ENCODE measurements at places on chromosomes 7 and 10.

DNA sequence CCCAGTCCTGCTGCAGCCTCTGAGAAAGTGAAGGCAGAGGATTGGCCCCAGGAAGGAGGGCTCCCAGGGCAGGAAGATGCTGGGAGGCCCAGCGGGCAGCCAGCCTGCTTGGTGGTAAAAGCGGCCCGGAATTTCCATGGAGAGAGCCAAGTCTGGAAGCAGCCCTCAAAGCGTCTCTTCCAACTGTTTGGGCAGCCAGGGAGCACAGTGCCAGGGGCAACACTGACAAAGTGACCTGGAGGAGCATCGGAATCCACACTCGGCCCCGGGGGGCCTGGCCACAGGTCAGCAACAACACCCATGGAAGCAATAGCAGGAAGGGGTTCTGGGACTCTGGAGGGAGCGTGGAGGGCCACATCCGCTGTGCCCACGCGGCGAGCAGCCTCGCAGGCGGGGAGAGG, 63.2 kb upstream of the FGFR2 start:
- DNase-seq, result no peak

DNA sequence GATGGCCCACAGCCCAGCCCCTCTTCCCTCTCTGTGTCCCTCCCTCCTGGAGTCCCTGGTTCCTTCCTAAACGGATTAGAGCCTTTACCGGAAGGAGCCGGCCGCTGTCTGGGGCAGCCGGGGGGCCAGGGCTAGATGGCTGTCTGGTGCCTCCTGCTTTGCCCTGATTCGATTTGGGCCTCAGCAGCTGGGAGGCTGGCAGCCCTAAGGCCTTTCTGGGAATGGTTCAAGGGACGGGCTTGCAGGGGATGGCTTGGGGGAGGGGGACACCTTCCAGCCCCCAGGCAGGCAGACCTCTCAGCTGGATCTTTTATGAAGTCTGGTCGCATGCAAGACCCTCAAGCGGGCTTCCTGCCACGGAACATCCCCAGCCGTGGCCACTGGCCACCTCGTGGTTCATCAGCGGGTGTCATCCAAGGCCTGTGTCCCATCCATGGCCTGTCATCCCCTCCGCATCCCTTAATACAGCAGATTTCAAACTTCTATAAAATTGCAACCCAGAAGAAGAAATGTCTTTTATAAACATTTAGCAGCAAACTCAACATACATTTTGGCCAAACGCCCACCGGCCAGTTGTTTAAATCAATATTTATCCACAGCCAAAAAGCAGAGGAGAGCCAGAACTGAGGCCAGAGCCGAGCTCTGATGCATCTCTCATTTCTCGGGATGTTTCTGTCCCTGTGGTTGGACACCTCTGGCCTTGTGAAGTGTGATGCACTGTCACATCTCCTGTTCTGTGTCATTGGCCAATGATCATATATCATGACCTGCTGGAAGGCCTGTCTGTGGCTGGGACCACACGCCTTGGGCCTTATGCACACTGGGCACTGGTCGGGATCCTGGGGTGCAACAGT, 52.0 kb downstream of the GTF2IRD1 start:
- DNase-seq, result no peak

GRCh38 chr7:142482891-142483658, 225.2 kb upstream of the PRSS58 start:
- DNase-seq, result no peak

- DNase-seq, result no peak
Observed at GRCh38 chr7:19181634-19182033, 36.4 kb upstream of the FERD3L start.

DNA sequence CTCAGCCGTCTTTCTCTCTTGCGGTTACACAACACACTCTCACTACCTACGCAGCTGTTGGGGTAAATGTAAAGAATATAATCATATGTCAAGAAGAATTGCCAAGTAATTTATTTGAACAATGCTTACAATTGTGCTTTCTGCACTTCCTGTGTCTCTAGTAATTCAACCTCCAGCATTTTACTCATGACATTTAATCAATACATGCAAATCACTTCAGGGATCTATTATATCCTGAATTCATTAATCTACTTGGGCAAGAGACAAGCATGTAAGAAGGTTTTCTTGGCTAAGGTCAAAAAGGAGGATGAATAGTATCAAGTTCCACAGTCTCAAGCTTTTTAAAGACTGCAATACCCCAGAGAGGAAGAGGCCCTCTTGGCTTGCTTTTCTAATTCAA, 562.9 kb upstream of the ADARB2 start:
- no peak for DNase-seq

- no peak for DNase-seq
Observed at GRCh38 chr10:73909540-73910115, 1.3 kb upstream of the PLAU start.

GRCh38 chr7:106812027-106812643, 52.9 kb upstream of the PIK3CG start:
- DNase-seq, result no peak

DNA sequence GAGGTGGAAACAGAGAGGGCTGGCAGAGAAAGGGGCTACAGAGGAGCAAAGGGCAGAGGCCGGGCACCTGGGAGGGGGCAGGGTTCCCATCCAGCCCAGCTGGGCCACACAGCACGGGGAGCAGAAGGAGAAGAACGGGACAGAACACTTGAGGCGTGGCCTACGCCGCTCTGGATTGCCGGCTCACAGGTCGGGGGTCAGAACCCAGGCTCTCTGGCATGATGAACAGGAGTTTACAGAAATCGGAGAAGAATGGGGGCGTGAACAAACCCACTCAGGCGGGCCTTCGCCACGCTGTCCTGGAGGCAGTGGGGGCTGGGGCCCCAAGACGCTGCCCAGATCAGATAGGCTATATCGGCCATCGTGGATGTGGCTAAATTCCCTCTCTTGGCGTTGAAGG, 362.2 kb upstream of the SHH start:
- DNase-seq, result no peak

DNA sequence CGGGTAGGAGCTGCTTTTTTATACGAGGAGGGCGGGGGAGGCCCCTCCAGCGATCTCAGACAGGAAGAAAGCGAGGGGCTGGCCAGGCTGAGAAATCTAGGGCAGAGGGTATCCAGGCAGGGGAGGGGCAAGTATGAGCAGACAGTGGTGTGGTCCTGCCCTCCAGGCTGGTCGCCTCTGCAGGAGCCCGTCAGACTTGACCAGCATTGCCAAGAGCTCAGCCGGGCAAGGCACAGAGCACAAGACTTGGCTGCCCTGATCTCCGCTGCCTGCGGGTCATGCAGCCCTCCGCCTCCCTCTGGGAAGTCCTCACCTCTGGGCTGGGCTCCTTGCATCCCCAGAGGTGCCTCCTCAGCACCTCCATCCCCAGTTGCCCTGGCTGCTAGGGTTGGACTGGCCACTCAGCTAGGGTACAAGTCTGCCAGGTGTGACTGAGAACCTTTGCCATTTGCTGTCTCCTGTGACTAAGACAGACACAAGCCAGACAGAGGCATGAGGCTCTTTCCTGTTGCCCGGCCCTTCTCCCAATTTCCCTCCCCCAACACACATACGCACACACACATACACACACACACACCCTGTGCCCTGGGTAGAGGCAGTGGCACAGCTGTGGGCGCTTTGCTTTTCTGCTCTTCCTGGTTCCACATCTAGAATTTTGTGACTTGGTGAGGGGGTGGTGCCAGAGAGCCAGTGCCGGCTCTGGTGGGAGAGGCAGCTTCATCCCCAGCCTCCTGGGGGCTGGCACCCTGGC, 59.1 kb upstream of the PPIF start:
- DNase-seq, result no peak

- no peak for DNase-seq
Observed at GRCh38 chr7:12423355-12423996, 19.8 kb upstream of the VWDE start.

DNA sequence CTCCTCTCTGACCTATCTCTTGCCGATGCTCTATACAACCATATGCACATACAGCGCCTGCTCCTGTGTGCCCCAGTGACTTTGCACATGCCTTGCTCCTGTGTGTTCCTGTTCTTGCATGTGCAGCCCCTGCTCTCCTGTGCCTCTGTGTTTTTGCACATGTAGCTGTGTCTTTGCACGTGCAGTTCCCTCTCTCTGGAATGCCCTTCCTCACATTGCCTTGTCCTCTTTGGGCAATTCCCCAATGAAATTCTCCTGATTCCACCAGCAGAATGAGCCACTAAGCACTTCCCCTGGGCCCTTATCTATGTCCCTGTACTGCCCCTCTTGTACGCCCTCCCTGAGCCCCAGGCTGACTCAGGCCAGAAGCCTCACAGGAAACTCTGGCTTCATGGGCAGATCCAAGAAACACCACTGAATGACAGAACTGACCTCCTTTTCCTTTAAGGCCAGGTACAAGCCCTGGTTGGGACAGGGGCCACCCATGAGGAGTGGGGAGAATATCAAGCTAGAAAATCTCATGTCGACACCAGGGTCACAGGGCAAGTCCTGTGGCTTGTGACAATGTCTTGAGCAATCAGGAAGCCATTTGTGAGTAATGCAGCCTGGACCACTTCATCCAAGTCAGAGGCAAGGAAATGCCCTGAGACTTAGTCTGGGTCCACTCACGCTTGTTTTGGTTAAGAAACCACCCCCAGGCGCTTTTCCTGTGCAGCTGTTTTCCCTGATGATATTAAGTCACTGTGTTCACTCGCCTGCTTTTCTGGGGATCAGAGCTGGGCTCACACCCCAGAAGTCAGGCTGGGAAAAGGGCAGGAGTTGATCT, 1.9 kb upstream of the ARHGAP22 start:
- peak; percentile 76 for DNase-seq

DNA sequence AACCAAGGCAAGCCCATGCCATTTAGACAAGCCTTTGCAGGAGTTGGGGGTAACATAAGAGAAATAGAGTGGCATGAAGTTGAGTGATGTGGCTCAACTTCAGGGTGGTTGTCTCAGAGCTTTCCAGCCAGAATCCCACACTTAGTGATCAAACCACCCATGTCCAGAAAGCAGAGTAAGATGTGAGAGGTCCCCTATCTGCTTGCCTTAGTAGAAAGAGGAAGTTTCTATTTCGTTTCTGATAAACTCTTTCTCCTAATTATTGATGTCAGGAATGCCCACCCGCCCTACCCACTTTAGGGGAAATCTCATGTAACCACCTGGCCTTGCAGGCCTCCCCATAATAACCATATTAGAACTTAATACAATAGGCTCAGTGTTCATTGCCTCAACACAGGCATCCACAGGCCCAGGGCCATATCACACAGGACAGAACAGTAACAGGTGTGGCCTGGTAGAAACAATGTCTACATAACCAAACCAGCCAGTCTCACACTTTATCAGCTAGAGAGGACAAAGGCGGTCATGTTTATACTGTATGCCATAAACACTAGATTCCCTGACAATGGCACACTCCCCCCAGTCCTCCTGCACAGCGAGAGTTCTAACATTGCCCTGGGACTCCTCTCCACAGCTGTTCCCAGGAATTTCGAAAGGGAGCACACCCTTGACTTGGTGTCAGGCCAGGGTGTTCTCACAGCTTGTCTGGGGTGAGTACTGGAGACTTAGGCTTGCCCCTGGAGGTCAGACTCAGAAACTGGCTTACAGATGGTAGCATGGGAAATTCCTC, 364.4 kb downstream of the CXCL12 start:
- DNase-seq, result peak; percentile 29

- no peak for DNase-seq
Observed at GRCh38 chr7:130397051-130397757, 16.9 kb downstream of the CPA1 start.

DNA sequence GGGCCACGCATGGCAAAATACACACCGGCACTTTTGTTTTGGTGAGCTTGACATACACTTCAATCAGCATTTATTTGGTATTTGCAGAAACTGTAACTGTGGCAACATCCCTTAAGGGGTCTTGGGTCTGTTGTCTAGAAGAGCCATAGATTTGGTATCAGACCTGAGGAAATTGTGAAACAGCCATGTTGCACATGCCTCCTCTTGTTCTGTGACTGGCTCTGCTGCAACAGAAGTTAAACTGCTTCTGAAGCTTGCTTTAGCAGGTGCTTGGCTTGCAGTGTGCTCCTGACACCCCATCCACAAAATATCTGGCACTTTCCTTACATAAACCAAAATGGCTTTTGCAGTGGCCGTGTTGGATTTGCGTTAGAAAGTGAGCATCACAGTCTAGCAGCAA, 247.3 kb downstream of the GATA3 start:
- no peak for DNase-seq

DNA sequence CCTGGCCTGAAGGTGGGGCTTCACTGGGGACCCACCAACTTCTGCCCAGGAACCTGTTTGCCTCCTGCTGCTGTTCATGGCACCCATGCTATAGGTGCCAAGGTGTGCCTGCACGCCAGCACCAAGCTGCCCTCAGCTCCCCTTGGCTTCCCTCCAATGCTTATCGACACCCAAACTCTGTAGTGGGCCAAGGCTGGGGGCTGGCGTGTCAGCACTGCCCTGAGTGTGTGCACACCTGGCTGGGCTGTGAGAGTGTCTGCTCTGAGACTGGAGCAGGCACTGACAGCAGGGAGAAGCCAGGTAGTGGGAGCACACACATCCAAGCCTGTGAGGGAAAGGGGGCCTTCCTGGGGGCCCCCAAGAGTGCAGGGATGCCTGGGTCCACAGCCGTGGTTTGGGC, 43.1 kb upstream of the TUBB8 start:
- DNase-seq, result no peak

- DNase-seq, result no peak
Observed at GRCh38 chr7:28815928-28816373, 142.2 kb downstream of the TRIL start.

- no peak for DNase-seq
Observed at GRCh38 chr7:6590645-6591110, 857 bp downstream of the INTS15 start.

GRCh38 chr7:145928937-145929336, 187.7 kb upstream of the CNTNAP2 start:
- DNase-seq, result no peak

DNA sequence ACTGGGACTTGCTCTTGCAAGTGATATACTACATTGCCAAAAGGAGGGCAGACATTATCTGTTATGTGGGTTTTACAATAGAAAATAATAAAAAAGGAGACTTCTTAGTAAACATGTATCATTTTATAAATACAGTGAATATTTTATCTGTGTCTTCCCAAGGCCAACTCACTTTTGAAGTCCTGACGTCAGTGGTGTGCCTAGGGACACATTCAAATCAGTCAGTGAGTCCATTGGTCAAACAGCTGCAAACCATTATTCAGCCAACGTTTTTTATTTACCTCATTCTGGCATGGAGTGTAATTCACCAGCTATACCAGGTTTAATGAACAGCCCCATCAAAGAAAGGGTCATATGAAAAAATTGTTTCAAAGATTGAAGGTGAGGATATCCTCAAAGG, 263.7 kb downstream of the IPMK start:
- DNase-seq, result no peak

- no peak for DNase-seq
Observed at GRCh38 chr10:70538731-70539338, 60.3 kb downstream of the PALD1 start.

- DNase-seq, result no peak
Observed at GRCh38 chr10:1882180-1882579, 144.9 kb upstream of the ADARB2 start.

GRCh38 chr7:11427686-11428273, 404.2 kb downstream of the THSD7A start:
- no peak for DNase-seq

- DNase-seq, result no peak
Observed at GRCh38 chr10:16717622-16718395, 99.4 kb downstream of the RSU1 start.
